Stimulated activated CD8-positive, alpha-beta memory T cell treated with anti-CD3 and anti-CD28 coated beads, Interleukin-4, amount 100 ng/mL, for 24 hours (primary cell): ENCODE measurements at places on chromosomes 11 and 22.

- no peak for DNase-seq
Observed at GRCh38 chr11:70128435-70128906, 50.4 kb downstream of the ANO1 start.

DNA sequence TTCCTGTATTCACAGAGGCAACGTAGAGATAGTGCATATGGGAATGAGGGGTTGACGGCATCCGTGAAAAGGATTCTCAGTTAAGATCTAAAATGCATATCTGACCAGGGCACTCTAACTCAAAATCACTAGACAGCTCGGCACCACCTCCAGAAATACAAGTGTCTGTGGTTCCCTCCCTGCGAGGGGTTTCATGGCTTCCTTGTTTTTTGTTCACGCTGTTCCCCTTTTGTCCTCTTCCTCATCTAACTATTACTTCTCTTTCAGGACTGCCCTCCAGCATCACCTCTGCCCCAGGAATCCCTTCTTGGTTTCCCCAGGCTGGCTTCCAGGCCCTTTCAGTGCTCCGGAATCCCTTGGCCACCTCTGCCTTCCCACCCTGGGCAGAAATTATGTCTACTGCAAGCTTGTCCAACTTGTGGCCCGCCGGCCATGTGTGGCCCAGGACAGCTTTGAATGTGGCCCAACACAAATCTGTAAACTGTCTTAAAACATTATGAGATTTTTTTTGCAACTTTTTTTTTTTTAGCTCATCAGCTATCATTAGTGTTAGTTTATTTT lies 159.9 kb downstream of the FBXO7 start:
- DNase-seq = no peak

DNA sequence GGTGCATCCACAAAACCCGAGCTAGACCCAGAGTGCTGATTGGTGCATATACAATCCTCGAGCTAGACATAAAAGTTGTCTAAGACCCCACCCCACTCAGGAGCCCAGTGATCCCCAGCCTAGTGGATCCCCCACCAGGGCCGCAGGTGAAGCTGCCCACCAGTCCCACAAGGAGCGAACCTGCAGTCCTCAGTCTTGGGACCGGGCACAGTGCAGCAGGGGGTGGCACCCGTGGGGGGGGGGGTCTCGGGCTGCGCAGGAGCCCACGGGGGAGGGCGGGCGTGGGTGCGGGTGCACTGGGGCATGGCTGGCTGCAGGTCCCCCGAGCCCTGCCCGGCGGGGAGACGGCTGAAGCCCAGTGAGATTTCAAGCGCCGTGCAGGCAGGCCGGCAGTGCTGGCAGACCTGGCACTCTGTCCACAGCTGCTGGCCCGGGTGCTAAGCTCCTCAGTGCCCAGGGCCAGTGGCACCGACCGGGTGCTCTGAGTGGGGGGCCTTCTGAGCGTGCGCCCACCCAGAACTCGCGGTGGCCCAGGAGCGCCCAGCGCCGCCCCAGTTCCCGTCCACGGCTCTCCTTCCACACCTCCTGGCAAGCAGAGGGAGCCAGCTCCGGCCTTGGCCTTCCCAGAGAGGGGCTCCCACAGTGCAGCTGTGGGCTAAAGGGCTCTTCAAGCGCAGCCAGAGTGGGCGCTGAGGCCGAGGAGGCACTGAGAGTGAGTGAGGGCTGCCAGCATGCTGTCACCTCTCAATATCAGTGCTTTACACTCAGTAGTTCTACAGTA lies 989.1 kb downstream of the FAM181B start:
- DNase-seq = no peak

DNA sequence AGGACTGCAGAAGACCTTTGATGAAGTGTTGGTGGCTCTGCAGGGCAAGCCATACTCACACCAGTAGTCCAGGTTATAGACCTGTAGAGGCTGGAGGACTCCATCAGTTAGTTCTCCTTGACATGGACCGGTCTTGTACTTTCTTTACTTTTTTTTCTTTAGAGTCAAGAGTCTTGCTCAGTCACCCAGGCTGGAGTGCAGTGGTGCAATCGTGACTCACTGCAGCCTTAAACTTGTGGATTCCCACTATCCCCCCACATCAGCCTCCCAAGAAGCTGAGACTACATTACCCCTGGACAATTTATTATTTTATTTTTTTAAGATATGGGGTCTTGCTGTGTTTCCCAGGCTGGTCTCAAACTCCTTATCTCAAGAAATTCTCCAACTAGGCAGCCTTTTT lies 49.6 kb upstream of the E2F8 start:
- no peak for DNase-seq

DNA sequence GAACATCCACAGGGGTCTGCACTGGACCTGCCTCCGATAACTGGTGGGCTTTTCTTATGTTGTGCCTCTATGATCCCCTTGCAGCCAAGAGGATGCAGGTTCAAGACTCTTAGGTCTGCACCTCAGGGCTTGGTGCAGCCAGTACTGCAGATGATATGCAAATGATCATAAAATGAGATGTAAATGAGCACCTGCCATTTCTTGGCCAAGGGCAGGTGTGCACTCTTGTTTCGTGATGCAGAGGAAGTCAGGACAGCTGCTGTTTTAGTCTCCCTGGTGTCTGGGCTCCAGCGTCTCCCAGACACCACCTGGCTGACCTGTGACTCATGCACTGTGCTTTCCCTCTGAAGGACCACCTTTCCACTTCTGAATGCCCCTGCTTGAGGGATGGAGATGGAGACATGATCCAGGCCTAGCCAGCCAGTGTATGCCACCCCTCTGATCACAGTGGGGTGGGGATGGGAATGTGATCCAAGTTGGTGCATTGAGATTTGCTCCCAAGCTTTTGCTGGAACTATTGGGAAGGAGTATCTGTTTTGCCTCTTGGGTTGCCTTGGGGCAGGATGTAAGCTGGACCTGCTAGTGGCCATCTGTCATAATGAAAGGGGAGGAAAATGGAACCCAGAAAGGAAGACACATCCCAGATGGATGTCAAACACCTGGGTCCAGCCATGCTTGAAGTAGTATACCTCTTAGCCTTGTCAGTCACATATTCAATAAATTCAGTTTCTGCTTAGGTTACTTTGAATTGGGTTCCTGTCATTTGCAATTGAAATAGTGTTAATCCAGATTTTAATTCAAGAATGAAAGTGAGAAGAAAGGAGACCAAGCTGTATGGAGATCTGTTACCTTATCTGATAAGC lies 3.3 kb upstream of the KCNJ11 start:
- DNase-seq = no peak

GRCh38 chr11:15836795-15837194 lies 519.6 kb downstream of the SOX6 start:
- no peak for DNase-seq

DNA sequence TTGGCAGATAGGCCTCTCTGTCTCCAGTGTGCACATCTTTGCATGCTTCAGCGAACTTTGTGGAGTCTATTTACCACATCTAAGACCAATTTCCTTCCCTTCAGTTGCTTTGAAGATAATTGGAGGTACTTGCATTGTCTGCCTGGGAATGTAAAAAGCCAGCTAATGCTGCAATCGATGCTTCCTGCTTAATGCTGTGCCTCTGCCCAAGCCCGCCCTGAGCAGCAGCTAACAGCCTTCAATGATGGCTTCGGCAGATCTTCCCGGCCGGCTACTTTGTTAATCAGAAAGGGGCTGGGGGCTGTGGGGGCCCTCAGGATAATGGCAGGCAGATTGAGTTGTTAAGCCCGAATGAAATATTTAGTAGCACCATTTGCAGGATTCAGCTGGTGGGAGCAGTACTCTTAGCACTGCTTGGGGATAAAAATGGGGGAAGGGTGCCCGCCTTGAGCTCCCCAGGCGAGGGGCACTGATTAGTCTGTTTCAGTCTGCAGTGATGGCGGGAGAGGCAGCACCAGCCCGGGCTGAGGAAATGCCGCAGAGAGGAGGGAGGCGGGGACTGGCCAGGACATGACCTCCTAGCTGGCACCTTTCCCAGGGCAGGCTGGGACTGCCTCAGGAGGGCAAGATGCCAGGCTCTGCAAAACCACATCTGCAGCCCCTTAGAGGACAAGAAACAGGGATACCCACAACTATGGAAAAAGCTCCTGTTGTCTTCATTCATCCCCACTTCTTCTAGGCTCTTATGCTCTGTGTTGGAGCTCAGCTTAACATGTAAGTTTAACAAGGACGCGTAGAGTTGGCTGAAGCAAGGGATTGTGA lies 460.0 kb downstream of the BUD13 start:
- no peak for DNase-seq

DNA sequence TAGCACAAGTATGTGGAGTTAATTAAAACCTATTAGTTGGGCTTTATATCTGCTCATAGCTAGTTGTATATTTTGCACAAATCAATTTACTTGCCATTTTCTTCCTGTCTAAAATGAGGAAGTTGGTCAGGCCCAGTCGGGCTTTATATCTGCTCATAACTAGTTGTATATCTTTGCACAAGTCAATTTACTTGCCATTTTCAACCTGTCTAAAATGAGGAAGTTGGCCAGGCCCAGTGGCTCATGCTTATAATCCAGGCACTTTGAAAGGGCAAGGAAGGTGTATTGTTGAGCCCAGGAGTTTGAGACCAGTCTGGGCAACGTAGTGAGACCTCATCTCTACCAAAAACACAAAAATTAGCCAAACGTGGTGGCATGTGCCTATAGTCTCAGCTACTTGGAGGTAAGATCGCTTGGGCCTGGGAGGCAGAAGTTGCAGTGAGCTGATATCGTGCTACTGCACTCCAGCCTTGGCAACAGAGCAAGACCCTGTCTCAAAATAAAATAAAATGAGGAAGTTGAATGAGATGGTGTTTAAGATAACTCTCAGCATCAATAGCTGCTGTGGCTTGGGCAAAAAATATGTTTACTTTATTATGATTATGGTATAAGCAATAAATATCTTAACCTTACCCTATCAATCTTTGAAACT lies 1558.6 kb upstream of the RAG2 start:
- no peak for DNase-seq

DNA sequence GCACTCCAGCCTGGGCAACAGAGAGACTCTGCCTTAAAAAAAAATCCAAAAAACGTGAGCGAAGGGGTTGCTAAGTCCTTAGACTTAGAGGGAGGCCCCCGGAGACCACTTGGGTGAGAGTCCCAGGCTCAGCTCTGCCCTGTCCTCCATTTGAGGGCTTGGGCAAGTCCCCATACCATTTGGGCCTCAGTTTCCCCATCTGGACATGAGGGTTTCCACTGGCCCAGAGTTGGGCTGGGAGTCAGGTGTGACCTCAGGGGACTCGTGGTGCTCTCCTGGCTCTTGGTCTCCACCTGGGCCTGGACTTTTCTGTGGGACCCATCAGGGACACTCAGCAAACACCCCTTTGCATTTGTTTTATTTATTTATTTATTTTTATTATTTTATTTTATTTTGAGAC lies 35.2 kb upstream of the CSNK1E start:
- DNase-seq = no peak

DNA sequence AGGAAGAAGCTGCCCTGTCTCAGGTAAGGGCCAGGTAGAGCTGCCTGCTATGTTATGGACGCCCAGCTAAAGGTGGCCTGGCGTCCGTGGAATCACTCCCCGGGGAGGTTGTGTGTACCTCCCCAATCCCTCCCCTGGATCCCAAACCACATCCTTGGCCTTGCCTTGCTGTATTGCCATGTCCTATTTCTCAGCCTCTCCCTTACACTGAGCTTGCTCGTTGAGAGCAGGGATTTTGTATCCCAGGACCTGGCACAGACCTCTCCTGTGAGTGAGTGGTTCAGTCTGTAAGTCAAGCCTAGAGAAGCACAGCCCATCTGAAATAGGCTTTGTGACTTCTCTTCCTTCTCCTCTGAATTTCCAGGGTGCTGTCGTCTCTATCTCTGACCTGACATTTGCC lies 53.9 kb downstream of the TRAF6 start:
- no peak for DNase-seq

- DNase-seq = no peak
Observed at GRCh38 chr22:48414651-48415050, 1413.0 kb downstream of the BRD1 start.

GRCh38 chr11:34501949-34502348 lies 11.6 kb downstream of the ELF5 start:
- no peak for DNase-seq

DNA sequence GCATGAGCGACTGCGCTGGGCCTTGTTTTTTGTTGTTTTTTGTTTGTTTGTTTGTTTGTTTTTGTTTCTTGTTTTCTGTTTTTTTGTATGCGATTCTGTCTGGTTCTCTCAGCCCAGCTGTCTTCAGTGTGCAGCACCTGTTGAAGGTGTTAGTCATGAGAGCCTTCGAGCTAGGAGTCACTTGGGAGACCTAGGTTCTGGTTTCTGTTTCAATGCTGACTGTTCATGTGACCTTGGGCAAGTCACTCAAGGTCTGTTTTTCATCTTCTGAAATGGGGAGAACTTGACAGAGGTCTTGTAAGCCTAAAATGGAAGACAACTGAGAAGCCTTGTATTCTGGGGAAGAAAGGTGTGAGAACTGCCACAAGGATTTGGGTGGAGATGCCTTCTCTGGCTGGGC lies 1.8 kb downstream of the DCPS start:
- no peak for DNase-seq

- no peak for DNase-seq
Observed at GRCh38 chr11:68928136-68928880, 24.6 kb downstream of the IGHMBP2 start.

DNA sequence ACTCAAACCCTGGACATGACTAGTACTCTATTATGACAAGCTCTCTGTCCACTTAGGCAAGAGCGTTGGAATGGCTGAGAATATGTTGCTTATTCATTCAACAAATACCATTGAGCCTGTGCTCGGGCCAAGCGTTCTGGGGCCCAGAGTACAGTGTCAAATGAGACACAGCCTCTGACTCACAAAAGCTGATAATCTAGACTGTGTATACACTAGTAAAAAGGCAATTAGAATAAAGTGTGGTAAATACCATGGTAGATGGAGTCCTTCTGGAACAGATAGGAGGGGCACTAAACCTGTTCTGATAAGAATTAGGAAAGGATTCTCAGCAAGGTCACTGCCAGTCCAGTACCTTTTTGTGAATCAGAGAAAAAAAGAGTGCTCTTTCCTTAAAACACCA lies 24.7 kb downstream of the KCNE3 start:
- no peak for DNase-seq

DNA sequence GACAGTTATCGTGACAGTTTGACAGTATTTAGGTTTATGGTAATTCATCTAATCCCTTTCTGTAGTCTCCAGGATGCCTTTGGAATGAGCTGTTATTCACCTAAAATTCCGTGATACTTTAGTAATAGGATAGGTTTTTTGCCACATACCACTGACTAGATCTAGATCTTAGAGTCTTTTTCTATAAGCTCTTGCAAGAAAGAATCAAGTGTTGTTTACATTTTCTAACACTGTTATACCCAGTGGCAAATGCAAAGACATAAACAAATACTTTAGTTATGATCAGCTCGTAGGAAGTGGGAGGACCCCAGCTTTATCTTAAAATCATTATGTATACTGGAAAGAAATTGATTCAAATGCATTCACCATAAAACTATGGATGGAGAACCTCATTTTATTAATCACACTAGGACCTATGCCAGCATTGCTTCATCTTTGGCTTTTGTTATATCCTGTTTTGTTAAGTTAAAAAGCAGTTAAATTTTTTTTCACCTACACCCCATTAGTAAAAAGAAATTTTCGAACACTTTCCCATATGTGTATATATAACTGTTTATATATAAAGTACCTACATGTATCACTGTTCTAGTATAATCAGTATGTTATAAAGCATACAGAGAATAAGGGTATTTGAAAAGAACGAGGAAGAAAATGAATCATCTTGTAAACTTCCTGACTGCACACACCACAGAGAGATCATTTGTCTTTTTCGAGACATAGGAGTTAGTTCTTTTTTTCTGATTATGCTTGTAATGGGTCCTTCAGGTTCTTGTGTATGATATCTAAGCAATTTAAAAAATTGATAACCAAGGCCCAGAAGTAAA lies 60.9 kb downstream of the PDHX start:
- no peak for DNase-seq

GRCh38 chr22:31605851-31606585 lies 56.0 kb downstream of the PISD start:
- no peak for DNase-seq

GRCh38 chr11:22472306-22472705 lies 134.1 kb downstream of the SLC17A6 start:
- no peak for DNase-seq
